ENCODE measurements at places on chromosomes 13 and 19.

DNA sequence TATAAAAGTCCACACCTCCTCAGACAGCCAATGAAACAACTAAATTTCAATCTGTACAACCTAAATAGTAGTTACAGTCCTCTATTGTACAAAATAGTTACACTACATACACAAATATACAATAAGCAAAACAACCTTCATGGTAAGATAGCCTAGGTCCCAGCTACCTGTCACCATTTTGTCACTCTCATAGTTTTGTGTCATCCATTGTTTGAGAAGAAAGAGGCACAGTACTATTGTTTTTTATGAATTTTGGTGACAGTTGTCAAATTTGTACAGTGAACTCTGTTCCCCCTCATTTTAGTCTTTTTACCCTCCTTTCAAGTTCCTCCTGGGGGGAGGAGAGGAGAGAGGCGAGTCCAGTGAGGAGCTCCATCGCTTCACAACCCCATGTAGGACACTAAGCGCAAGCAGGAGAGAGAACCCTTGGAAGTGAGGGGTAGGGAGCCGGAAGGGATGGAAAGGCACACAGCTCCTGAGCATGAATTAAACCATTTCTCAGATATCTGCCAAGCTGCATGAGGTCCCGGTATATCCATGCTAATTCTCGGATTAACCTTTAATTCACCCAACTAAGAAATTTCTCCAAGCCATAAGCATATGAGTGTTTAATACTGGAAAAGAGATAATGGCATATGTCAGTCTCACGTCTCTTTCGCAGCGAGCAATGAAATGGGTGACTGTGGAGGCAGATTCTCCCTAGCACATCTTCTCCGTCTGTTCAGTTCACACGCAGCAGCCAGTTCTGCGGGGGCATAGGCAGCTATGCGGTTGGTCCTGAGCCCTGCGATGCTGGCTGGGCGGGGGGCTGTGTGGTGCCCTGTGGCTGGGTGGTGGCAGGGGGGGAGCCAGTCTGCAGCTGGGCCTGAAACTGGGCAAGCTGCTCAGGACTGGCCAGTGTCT is 60.5 kb downstream of the SERP2 start:
- no peak for DNase-seq

DNA sequence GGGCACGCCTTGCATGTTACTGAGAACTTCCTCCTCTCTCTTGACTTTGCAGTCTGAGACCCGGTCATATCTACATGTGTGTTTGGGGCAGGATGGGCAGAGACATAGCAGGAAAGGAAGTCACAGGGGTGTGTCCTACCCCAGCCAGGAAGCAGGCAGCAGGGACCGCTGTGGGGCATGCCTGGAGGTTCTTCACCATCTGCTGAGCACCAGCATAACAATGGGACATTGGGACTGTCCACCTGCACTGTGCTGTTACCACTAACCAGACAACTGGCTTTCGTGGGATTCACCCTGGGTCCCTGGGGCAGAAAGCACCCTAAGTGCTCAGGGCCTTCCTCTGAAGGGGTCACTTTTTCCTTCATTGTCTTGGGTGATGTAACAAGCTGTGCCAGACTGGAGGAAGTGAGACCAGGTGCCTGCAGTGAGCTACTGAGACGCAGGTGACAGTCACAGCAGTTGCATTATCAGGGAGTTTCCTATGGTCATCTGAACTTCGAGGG is 2.6 kb upstream of the HAUS5 start:
- DNase-seq: peak; percentile 43

GRCh38 chr13:98626298-98626935 is 49.5 kb upstream of the STK24 start:
- DNase-seq: no peak

DNA sequence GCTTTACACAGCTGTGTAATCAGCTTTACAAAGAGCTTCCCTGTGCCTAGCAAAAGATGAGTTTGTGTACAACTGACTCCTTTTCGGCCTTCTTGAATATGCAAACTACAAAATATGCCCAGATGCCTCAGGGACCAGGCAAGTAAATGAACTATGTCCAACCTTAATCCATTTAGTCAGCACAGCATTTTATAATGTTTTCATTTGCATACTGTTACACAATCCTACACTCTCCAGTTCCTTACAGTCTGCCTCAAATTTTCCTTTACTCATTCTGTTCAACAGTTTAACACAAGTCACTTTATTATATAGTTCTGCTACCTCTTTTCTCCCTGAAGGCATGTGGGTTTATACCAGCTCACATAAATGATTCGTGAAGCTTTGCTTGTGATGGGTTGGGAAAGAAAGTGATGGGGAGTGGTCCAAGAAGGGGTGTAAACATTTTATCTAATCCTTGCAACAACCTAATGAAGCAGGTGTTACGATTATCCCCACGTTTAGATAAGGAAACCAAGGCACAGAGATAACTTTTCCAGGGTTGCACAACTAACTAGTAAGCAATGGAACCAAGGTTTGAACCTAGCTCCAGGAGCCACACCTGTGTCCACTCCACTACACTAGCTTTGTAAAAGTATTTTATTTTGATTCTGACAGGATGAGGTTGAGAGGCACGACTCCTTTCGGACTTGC is 3.3 kb upstream of the USP12 start:
- DNase-seq: no peak

GRCh38 chr13:64855506-64855905 is 2374.6 kb downstream of the PCDH9 start:
- DNase-seq: no peak

- no peak for DNase-seq
These were observed 45.3 kb downstream of the UFM1 start for GRCh38 chr13:38394777-38395496.

DNA sequence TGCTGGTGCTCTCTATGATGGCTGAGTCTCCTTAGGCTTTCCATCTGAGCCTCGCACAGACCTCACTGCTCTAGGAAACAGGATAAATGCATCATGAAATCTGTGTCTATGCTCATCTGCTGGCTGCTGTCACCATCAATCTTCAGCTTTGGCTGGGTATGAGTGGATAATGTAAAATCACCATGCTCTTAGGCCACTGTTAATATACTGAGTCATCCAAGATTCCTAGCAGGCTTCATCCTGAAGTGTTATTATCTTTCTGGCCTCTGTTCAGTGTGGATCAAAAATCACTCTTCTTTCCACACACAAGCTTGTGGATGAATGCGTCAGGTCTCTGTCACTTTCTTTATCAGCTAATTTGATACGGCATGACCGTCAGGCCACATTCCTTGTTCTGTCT is 317.4 kb downstream of the NALCN start:
- no peak for DNase-seq

DNA sequence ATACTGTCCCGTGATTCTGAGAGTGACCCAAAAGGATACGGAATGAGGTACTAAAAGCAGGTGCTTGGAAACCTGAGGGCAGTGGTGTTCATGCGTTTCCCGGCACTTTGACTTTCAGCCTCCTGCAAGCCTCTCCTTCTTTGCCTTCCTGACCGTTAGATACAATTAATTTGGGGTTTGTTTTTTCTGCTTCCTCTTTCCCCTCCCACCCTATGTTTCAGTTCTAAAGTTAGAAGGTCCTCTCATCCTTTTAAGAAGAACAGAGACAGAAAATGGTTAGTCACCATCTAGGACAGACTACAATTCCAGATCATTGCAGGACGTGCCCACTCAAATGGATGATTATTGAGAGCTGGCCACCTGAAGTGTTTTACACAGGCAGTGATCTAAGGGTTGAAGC is 1.8 kb upstream of the LILRB4 start:
- DNase-seq: no peak

GRCh38 chr19:45451131-45451849 is 16.5 kb upstream of the FOSB start:
- DNase-seq: peak; percentile 82

DNA sequence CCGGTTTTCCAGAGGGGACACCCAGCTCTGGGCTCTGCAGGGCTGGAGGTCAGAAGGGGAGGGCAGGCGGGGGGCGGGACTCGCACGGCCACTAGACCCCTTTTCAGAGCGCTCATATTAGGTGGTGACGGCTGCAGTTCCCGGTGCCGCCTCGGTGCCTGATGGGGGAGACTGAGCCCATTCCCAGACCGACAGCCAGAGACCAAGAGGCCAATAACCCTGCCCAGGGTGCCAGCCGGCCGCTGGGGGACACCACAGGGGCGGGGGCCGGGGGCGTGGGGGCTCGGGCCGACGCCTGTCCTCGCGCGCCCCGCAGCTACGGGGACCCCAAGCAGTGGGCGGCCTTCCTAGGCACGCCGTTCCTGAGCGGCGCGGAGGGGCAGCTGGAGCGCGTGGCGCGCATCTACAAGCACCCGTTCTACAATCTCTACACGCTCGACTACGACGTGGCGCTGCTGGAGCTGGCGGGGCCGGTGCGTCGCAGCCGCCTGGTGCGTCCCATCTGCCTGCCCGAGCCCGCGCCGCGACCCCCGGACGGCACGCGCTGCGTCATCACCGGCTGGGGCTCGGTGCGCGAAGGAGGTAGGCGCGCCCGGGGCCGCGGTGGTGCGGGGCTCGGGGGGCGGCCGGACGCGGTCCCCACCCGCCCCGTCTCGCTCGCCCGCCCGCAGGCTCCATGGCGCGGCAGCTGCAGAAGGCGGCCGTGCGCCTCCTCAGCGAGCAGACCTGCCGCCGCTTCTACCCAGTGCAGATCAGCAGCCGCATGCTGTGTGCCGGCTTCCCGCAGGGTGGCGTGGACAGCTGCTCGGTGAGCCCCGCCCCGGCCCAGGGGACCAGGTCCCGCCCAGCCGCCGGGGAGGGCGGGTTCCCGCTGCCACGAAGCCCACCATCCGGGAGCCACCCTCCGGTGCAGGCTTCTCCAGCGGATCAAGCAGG is 2.4 kb downstream of the TIMM13 start:
- no peak for DNase-seq

- DNase-seq: no peak
These were observed 516 bp downstream of the ZNF175 start for GRCh38 chr19:51571599-51571998.

GRCh38 chr13:111584101-111584672 is 263.7 kb downstream of the TEX29 start:
- no peak for DNase-seq

- DNase-seq: no peak
These were observed 12.6 kb downstream of the NAXD start for GRCh38 chr13:110627761-110628476.

DNA sequence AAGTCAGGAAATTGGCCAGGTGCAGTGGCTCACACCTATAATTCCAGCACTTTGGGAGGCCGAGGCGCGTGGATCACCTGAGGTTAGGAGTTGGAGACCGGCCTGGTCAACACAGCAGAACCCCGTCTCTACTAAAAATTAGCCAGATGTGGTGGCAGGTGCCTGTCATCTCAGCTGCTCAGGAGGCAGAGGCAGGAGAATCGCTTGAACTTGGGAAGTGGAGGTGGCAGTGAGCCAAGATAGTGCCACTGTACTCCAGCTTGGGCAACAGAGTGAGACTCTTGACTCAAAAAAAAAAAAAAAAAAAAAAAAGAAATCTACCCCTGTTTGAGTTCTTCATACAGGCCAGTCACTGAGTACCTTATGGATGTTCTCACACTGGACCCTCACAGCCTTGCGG is 42.0 kb downstream of the SLC15A1 start:
- DNase-seq: no peak

Measured in CD4-positive, alpha-beta T cell treated with Interleukin-1 beta for 1 hour (primary cell).